ENCODE measurements at places on chromosomes 7 and 10.

DNA sequence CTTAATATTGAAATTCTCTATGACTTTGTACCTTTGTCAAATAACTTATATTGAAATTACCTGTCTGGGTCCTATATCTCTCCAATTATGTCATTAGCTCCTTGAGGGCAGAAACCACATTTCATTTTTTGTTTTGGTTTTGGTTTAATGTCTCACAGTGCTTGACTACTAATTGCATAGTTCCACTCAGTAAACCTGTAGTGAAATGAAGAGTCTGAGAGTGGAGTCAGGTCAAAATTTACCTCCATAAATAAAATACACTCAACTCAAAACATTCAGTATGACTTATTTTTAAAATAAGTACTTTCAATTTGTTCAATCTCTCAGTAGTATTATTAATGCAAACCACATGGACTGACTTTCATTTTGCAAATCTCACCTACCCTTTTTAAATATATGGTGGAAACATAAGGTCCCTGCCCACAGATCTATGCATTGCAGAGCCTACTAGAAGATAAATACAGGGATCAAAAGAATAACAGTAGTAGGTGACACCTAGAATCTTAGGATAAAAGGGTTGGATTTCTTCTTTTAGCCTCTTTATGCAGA lies 32.5 kb downstream of the PDE1C start:
- no peak for DNase-seq

DNA sequence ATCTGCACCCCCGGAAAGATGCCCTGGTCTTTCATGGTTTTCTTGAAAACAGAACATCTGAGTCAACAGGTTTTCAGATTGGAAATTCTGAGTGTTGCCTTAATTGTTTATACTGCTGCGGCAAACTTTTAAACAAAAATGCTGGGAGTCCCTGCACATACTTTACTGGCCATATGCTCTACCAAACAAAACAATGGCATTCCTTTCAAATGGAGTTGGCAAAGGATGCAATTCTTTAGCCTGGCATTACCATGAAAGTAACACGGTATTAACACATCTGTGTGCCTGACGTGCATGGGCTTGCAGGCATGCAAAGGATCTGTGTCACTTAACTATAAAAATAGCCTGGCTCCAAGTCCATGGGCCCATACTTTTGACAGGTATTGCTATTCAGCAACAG lies 4.2 kb downstream of the INHBA start:
- DNase-seq: no peak

GRCh38 chr10:86164174-86164774 lies 202.3 kb downstream of the GRID1 start:
- DNase-seq: no peak

DNA sequence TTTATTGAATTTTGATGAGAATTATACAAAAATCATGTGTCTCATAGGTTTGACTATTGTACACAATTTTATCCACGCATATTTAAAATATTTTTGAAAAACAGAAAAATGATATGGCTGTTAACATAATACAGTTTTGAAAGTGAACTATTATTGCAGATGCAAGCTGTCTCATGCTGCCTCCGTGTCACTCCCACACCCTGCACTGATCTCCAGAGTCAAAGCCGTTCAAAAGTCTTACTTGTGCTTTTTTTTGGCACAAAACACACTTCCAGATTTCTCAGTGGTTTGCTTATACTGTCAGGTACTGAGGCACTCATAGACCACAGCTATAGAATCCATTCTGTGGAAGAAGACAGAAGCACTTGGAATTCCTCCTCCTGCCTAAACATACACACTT lies 243.1 kb upstream of the ADARB2 start:
- no peak for DNase-seq

DNA sequence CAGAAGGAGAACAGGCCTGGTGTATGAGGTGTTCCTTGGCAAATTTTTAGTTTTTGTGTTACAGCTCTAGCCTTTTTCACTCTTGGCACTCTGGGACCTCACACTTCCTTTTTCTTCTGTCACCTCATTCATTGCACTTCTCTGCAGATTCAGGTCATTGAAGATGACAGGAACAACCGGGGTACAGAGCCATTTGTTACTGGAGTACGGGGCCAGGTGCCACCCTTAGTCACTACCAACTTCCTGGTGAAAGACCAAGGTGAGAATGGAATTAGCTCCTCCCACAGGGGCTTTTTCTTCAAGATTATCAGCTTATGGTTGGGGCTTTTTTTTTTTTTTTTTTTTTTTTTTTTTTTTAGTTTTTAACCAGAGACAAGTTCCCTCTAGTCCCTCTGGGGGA lies 18.5 kb upstream of the CHCHD1 start:
- no peak for DNase-seq

DNA sequence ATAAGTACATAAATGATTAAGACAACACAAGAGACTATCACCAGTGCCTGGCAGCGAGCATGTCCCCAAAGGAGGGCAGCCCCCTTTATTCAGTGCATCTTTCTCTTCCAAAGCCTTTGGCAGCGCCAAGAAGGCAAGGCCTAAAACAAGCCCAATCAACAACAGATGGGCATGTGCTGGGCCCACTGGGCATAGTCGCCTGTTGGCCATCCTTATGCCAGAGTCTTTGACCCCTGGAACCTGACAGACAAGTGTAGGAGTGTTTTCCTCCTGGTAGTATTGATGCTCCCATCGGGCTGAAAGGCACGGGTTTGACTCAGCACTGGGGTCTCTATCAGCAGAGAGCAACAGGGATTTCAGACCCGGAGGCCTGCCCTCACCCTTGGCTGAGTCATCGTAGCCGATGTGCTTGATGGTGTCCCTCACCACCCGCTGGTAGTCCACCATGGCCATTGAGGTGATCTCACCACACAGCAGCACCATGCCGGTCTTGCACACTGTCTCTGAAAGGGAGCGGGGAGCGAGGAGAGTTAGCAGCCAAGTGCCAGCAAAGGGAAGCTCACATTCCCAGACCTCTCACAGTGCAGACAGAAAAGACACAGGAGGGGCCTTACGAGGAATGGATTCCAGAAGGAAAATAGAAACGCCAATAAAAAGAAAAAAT lies 5.8 kb downstream of the MAT1A start:
- no peak for DNase-seq

- DNase-seq: no peak
Observed at GRCh38 chr10:52249850-52250395, 64.2 kb upstream of the DKK1 start.

DNA sequence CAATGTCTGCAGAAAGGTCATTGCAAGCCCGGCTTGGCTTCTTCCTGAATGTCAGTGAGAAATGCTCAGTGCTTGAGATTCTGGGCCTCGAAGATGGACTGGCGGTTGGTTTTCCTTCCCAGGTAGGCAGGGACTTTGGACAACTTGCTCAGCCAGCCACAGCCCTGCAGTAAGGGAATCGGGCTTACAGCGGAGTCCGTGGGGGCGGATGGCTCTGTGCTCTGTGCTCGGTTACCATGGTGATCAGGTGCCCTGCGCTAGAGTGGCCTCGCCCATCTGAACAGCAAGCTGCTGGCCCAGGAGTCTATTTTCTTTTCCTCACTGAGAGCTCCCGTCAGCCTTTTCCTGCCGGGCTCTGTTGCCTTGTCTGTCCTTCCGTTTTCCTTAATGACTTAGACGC lies 77.8 kb upstream of the SH2B2 start:
- DNase-seq: no peak

- no peak for DNase-seq
Observed at GRCh38 chr10:122494173-122494820, 32.9 kb downstream of the HTRA1 start.

DNA sequence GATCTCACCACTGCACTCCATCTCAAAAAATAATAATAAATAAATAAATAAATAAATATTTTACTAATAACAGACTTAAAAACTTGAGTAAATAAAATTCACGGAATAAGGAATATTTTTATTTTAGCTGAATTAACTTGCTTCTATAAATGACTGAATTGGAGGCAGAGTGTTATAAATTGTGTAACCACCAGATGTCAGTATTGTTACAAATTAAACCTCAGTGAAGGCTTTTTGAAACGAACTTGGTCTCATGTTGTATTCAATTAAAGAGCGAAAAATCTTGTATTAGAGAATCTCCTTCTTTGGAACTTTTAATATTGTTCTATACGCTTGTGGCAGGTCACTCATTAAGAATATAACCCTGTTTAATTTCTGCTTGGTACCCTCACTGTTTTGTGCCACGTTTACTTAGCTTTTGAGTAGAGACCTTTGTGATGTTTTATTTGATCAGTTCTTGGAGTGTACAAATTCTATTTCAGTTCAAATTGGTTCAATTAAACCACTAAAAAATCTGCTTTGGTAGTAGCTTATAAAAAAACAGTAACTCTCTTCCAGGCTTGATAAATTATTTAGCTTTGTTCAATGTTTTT lies 45.6 kb upstream of the SCIN start:
- no peak for DNase-seq

GRCh38 chr10:5971315-5971832 lies 6.0 kb downstream of the IL15RA start:
- no peak for DNase-seq

- DNase-seq: no peak
Observed at GRCh38 chr10:44723619-44724325, 187.4 kb upstream of the TMEM72 start.

DNA sequence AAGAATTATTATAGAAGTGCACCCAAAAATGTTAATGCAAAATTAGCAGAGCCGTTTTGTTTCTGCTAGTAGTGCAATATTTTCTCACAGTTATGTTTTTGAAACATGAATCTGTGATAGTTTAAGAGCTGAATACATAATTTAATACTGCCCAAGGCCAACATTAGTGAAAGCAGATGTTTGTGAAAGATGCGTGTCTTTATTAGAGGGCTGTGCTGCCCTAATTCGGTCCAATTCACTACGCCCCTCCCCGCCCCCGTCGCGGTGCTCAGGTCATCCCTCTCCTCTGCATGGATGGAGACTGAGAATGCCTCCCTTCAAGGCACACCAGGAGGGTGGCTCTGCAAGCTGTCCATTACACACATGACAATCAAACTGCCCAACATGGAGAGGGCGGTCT lies 172.0 kb downstream of the TEX36 start:
- DNase-seq: no peak

DNA sequence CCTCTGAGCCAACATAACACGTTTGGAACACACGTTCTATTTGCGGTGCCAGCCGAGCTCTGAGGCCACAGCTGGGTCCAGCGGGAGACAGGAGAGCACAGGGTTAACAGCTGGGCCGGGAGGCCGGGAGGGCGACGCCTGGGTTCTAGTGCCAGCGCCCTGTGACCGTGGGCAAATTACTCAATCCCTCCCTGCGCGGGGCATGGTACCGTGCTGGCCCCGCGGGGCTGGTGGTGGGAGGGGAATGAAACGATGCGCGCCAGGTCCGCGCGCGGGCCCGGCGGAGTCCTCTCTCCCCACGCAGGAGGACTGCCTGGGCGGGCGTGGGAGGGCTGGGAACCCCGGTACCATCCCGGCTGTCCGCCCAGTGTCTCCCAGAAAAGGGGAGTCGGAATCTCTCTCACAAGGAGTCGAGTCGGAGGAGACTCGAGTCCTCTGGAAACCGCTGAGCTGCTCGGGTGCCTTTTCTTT lies 30.4 kb downstream of the LEP start:
- DNase-seq: no peak

GRCh38 chr7:74479961-74480829 lies 26.5 kb downstream of the GTF2IRD1 start:
- DNase-seq: no peak

DNA sequence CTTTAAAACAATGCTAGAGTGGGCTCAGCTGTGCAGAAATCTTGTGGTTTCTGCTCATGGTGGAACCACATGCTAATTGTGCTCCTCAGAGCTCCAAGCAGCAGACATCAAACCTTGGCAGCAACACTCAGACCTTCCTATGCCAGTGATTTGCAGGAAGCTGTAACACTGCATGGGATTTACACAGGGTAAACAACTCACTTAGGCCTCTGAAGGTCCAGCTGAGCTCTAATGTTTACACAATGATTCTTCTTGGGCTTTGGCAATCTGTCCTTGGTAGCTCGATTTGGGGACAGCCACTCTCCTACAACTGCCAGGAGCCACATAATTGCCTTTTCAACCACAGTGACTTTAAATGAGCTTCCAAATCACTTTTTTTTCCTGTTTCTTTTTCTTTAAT lies 97.7 kb upstream of the PDLIM1 start:
- no peak for DNase-seq

- peak; percentile 34 for DNase-seq
Observed at GRCh38 chr10:17428351-17429097, 25.9 kb downstream of the ST8SIA6 start.

- DNase-seq: peak; percentile 7
Observed at GRCh38 chr10:103661198-103661950, 167.9 kb downstream of the NEURL1 start.

DNA sequence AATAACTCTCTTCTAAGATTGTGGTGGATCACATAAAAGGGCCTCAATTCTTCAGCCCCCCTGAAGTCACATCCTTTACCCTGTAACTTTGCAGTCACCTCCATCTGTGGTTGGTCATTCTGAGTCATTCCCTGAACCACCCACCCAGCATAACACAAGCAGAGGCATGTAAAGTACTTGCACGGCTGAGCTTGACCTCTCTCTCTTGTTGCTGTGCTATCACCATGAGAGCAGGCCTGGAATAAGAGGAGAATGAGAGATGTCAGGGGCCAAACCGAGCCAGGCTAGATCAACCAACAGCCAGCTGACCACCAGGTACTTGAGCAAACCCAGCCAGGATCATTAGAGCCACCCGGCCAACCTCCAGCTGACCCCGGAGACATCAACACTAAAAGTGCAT lies 13.5 kb upstream of the STK17A start:
- no peak for DNase-seq

GRCh38 chr7:84529480-84530205 lies 335.1 kb upstream of the SEMA3A start:
- DNase-seq: no peak

DNA sequence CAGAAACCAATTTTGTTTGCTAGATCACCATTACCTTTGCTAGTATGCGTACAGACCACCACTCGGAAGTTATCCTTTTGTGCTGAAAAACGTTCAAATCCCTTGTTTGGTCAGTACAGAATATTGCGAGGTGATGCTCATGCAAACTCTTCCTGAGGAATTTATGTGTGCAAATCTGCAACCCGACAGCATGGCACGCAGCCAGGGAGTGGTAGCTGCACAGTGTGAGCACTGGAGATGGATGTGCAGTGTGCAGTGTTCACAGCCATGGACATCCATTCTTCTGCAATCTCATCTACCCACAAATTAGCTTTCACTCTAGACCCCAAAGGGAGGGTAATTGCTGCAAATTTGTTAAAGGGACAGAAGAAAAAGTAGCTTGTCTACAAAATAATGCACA lies 72.2 kb downstream of the CACUL1 start:
- no peak for DNase-seq

GRCh38 chr7:70210936-70211310 lies 612.6 kb downstream of the AUTS2 start:
- no peak for DNase-seq

- no peak for DNase-seq
Observed at GRCh38 chr10:119350502-119351097, 143.2 kb downstream of the GRK5 start.

GRCh38 chr10:63252095-63252762 lies 119.1 kb downstream of the NRBF2 start:
- DNase-seq: no peak

All from stimulated activated CD8-positive, alpha-beta memory T cell treated with anti-CD3 and anti-CD28 coated beads, Interleukin-4, amount 100 ng/mL, for 1 hour (primary cell).